ENCODE measurements at places on chromosomes 7 and 10.

GRCh38 chr7:26492816-26493215 is 201.2 kb downstream of the SNX10 start:
- no peak for DNase-seq

DNA sequence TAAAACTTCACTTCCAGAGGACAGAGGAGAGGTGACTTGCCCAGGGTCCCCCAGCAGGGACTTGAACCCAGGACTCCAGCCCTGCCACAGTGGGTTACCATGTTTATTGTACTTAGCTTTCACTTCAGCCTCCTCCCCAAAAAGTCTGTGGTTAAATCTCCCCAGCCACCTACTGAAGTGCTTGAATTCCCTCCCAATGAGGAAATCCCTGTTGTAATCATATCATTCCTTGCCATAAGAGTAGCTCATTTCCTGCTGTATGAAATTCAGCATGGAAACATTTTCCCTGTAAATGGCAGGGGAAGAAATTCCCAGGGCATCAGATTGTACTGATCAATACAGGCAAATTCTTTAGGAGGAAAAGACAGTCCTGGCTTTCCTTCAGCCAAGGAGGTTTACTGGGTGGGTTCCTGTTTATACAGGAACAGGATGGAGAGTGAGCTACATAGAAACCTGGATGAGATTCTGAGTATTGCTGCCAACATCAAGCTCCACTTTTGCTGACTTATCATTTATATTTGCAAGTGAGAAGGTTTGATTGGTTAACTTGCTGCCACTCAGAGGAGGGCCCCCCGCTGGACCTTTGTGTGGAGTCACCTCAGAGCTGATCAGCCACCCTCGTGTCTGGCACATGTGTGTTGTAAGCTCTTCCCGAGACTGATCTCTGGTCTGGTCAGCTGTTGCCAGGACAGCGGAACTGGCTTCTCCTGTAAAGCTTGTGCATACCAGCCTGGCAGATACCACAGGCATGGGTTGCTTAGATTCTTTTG is 16.4 kb upstream of the PDZD8 start:
- DNase-seq: no peak

DNA sequence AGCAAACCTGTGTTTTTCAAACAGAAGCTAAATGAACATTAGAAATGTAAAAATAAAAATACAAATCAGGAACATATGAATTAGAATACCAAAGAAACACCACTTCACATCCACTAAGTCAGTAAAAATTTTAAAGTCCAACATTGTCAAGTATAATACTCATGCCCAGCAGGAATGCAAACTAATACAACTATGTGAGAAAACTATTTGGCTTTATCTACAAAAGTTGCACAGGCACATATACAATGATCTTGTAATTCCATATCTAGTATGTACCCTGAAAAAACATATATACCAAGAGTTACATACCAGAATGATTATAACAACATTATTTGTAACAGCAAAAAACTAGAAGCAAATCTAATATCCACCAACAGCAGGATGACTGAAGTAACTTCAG is 91.1 kb downstream of the RNF32 start:
- no peak for DNase-seq

DNA sequence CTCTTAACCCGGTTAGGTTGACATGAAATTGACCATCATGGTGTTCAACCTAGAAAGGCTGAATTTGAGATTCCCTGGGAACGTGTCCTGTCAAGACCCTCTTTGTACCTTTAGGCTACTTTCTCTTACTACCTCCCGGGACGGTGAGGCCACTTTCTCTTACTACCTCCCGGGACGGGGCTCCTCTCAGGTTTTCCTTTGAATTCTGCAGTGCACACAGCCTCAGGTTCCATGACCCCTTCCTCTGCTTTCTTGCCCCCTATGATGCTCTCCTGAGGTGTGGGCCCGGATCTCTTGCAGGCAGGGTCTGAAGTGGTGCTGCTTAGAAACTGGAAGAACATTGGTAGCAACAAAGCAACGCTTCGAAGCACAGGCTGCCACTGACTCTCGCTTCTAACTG is 155.3 kb downstream of the CAMK1D start:
- DNase-seq: no peak

DNA sequence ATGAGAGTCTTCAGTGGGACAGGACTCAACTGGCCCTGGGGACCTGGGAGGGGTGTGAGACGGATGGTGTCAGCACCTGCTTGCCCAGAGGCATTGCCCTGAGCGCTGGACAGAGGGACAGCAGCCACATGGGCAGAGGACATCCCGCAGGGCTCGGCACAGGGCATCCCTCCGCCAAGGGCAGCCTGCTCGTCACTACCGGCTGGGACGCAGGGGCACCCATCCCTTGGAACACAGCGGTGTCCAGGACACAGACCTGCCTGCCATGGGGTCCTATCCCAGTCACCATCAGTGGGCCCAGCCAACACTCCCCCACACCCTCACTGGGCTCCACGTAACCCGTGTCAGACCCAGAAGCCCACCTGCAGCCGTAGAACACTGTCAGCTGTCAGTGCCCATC is 109.3 kb downstream of the LARP4B start:
- DNase-seq: no peak

DNA sequence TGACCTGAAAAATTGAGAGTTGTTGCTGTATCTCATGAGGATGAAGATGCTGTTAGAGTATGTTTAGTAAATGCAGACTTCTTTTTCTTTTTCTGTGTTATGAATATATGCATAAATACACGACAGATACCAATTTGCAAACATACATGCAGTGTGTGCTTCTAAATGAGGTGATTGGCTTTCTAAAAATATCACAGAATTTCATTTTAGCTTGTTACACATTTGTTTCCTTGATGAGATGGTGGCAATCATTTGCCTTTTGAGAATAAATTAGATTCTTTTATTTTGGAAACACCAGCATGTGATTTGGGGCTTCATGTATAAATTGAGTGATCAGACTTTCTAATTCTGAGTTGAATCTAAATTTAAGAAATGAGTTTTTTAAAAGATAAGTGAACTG is 29.7 kb downstream of the CCNY start:
- DNase-seq: no peak

- DNase-seq: no peak
Measured at GRCh38 chr10:51421853-51422252, 277.5 kb downstream of the CSTF2T start.

DNA sequence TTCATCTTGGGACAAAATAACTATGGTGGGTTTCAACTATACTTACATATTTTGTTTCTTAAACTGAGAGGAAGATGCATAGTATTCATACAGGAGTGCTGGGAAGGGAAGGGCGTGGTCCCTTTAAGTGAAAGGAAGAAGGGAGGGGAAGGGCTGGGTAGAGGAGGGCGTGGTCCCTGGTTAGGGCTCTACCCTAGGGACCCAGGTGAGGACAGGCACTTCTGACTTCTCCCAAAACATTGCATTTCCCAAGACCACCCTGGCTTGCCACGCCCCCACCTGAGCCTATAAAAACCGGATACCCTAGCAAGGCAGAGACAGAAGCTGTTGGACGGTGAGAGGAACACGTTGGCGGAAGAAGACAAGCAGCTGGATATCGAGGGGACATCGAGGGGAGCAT is 157.6 kb upstream of the PLXNA4 start:
- DNase-seq: no peak

GRCh38 chr10:109933984-109934565 is 10.8 kb upstream of the XPNPEP1 start:
- DNase-seq: peak; percentile 22

- no peak for DNase-seq
Measured at GRCh38 chr10:7789390-7789789, 1.4 kb downstream of the ATP5F1C start.

GRCh38 chr10:116973946-116974455 is 31.0 kb downstream of the SHTN1 start:
- DNase-seq: no peak

GRCh38 chr7:144834641-144835144 is 1.2 kb downstream of the TPK1 start:
- DNase-seq: no peak

DNA sequence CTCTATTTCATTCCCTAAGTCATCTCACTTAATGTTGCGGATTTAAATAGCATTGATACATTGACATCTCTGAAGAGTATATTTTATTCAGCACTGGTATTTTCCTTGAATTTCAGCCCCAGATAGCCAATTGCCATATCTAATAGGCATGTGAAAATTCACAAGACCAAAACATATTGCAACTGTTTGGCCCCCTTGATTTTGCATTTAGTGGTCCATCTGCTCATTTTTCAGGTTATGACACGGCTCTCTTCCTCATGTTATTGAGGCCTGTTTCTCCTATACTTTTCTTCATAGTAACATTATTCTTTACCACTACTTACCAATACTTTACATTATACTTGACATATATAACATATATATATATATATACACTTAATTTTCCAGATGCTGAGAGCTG is 43.7 kb downstream of the MKLN1 start:
- no peak for DNase-seq

- DNase-seq: no peak
Measured at GRCh38 chr7:109868215-109868860, 1222.6 kb upstream of the LRRN3 start.

- DNase-seq: no peak
Measured at GRCh38 chr10:79088176-79088575, 19.4 kb downstream of the ZMIZ1 start.

DNA sequence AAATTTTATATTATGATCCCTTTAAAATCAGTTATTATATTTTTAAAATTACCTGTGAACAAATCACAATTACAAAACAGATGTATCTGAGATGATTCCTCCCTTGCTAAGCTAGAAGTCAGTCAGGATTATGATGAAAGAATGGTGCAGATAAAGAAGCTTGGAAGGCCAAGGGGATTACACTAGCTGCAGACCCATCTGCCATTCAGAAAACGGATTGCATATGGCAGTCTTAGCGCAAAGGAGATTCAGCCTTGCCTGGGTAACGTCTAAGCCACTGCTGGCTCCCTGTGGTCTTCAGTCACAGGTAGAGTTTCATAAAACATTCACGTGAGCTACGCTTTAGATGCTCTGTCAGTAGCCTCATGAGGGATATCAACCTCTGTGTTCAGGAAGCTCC is 222.2 kb downstream of the POU6F2 start:
- DNase-seq: no peak

DNA sequence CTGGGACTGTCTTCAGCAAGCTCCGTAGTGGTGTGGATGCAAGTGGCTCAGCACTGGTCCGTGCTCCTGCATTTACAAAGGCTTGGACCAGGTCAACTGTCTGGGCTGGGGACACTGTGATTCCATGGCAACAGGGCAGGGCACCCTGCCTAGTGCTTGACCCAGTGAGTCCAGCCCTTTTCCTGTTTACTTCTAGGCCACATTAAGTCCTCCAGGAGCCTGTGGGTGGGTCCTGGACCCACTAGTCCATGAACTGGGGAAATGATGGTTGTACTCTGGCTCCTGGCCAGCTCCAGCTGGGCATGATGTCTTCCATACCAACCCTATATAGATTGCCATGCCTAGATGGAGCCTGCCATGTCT is 152.0 kb downstream of the RPS24 start:
- DNase-seq: no peak

GRCh38 chr10:12340371-12340770 is 9.0 kb upstream of the CAMK1D start:
- DNase-seq: no peak

- DNase-seq: no peak
Measured at GRCh38 chr7:131792311-131792710, 235.9 kb upstream of the PODXL start.

GRCh38 chr7:92131093-92131492 is 3.2 kb downstream of the CYP51A1 start:
- DNase-seq: no peak

DNA sequence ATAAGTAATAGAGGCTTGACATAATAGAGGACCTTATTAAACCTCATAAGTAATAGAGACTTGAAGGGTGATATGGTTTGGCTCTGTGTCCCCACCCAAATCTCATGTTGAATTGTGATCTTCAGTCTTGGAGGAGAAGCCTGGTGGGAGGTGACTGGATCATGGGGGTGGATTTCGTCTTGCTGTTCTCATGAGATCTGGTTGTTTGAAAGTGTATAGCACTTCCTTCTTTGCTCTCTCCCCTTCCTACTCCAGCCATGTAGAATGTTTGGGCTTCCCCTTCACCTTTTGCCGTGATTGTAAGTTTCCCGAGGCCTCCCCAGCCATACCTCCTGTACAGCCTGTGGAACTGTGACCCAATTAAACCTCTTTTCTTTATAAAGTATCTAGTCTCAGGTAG is 8.6 kb downstream of the KIFBP start:
- no peak for DNase-seq

DNA sequence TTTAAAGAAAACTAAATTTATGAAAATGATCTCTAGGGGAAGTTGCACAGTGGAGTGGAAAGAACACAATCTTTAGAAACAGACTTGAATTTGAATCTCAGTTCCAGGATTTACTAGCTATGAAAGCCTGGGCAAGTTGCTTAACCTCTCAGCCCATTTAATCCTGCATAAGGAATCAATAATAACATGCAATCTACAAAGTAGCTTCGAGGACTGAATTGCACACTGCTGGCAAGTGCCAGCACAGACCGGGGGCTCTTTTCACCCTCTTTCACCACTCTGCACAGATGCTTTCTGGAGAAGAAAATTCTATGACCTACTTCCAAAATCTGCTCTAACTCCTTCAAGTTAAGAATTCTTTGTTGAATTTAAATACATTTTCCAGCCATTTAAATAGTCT is 63.4 kb upstream of the ANK3 start:
- no peak for DNase-seq

GRCh38 chr10:5650664-5651387 is 15.6 kb downstream of the ASB13 start:
- no peak for DNase-seq

DNA sequence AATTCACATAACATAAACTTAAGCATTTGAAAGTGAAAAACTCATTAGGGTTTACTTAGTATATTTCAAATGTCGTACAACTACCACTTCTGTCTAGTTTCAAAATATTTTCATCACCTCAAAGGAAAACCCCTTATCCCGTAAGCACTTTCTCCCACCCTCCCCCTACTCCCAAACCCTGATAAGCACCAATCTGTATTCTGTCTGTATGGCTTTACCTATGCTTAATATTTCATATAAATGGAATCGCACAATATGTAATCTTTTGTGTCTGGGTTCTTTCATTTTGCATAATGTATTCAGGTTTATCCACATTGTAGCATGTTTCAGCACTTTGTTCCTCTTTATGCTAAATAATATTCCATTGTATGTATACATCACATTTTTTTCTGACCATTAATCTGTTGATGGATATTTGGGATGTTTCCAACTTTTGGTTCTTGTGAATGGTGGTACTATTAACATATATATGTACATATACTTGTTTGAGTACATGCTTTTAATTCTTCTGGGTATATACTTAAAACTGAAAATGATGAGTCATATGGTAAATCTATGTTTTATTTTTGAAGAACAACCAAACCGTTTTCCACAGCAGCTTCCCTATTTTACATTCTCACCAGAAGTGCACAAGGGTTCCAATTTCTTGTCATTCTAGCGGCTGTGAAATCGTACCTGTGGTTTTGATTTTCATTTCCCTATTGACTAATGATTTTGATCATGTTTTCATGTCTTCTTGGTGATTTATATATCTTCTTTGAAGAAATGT is 6.2 kb upstream of the STARD3NL start:
- DNase-seq: no peak

- DNase-seq: no peak
Measured at GRCh38 chr10:66537186-66537585, 388.6 kb upstream of the LRRTM3 start.
